ENCODE measurements at places on chromosomes 2 and 18.

DNA sequence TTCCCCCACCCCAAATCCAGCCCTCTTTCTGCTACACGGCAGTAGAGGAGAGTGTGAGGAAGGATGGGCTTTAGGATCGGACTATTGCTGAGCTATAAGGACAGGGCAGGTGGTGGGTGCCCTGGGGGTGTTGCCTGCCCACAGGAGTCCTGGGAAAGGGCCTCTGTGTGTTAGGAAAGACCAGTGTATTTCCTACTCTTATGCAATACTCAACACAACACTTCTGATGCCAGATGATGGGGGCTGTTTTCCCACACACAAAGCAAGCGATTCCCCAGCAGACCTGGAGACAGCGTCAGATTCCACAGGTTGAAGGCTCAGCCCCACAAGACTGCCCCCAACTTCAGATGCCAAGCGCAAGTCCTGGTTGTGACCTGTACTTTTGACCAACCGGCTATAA, 91.0 kb upstream of the LCLAT1 start:
- no peak for DNase-seq

DNA sequence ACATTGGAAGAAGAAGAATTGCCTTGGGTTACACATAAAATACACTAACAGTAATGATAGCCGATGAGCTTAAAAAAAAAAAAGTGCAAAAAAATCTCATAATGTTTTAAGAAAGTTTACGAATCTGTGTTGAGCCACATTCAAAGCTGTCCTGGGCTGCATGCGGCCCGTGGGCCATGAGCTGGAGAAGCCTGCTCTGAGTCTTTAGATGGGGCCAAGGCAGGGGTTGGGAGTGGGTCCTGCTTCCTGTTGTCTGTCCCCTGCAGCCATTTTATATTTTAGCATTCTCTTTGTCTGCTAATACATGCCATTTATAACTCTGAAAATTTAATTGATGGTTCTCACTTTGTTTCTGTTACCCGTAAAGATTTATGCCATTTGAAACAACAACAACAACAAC, 93.2 kb downstream of the EPC2 start:
- no peak for DNase-seq

DNA sequence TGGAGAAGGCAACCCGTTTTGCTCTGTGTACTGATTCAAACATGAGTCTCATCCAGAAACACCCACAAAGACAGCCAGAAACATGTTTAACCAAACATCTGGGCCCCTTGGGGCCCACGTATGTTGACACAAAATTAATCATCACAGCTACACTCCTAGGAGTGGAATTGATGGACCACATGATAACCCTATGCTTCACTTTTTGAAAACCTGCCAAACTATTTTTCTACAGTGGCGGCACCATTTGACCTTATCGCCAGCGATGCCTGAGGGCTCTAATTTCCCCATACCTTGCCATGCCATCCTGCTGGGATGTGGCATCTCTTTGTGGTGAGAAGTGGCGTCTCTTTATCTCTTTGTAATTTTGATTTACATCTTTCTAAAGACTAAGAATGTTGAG, 38.5 kb downstream of the PSMG2 start:
- DNase-seq: no peak

DNA sequence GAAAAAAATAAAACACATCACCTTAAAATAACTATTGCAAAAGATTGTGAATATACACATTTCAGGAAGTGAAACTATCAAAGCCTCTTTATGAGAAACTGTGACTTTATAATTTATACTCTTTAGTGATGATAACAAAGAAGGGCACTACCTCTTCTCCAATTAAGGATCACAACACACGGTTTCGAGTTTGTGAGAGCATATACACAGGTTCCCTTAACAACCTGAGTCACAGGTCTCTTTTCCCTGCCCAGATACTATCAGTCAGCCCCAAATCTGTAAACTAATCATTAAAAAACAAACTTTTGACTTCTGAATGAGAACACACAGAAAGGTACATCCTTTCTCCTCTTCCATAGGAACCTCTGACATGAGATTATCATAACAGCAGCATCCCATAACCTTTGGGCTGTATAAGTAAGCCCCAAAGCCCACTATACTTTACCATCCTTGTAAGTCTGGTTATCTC, 44.9 kb downstream of the PTPN2 start:
- peak; percentile 66 for DNase-seq

- DNase-seq: no peak
Measured at GRCh38 chr2:7027956-7028655, 110.9 kb downstream of the RNF144A start.

- no peak for DNase-seq
Measured at GRCh38 chr2:31163011-31163539, 24.8 kb upstream of the GALNT14 start.

DNA sequence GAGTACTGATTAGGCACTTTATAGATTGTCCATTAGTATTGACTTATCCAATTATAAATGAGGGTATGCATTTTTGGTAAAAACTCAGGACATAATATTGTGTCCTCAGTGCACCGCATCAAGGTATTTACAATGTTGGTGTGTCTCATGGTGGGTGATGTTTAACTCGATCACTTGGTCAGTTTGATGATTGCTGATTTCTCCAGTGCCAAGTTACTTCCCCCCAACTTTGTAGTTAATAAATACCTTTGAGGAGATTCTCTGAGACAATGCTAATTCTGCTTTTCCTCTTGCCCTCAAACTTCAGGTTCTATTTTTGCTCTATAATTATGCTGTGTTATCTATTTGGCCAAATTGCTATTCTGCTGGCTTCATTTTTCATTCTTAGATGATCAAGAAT, 28.2 kb upstream of the SERPINB7 start:
- no peak for DNase-seq

DNA sequence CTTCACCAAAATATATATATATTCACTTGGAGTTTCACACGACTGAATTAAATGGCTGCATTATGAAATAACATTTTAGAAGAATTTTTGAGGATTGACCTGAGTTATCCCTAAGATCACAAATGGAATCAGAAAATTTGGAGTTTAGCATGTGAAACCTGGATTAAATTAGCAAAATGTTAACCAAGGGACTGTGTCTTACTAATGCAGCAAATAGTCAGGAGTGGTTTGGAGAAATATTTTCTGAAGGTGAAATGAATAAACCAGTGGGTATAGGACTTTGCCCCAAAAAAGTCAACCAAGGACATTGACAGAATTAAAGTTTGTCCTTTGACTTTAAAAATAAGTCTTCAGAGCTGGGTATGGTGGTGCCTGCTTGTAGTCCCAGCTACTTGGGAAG, 111.2 kb downstream of the PRPF40A start:
- no peak for DNase-seq

GRCh38 chr2:149767516-149767974, 180.0 kb upstream of the MMADHC start:
- DNase-seq: no peak

DNA sequence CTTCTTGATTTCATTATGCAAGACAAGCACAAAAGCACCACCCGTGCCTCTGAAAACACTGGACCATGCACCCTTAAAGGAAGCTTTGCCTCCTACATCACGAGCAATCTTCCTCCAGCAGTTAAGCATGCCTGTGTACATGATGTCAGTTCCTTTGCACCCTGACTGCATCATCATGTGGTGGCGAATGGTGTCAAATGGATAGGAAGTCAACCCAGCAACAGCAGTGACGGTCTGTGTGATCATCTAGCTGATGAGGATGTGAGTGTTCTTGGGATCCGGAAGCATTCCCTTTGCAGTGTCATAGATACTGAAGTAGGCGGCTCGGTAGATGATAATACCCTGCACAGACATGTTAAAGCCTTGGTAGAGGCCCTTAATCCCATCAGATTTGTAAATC, 240.7 kb upstream of the FAM98A start:
- no peak for DNase-seq

DNA sequence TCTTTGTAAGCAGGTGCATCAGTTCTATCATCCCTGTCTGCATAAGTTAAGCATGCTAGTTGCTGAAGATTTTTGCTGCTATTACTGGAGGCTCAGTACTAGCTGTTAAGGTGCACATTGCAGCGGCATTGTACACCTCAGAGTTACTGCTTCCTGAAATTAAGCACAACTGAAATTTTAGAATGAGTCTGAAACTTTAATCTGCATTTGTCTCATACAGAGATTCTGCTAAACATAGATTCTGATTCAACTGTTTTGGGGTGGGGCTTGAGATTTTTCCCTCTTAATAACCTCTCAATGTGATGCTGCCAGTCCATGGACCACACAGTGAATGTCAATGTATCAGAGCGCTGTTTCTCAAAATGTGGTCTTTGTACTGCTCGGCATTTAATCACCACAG, 585.7 kb upstream of the GCFC2 start:
- DNase-seq: no peak

DNA sequence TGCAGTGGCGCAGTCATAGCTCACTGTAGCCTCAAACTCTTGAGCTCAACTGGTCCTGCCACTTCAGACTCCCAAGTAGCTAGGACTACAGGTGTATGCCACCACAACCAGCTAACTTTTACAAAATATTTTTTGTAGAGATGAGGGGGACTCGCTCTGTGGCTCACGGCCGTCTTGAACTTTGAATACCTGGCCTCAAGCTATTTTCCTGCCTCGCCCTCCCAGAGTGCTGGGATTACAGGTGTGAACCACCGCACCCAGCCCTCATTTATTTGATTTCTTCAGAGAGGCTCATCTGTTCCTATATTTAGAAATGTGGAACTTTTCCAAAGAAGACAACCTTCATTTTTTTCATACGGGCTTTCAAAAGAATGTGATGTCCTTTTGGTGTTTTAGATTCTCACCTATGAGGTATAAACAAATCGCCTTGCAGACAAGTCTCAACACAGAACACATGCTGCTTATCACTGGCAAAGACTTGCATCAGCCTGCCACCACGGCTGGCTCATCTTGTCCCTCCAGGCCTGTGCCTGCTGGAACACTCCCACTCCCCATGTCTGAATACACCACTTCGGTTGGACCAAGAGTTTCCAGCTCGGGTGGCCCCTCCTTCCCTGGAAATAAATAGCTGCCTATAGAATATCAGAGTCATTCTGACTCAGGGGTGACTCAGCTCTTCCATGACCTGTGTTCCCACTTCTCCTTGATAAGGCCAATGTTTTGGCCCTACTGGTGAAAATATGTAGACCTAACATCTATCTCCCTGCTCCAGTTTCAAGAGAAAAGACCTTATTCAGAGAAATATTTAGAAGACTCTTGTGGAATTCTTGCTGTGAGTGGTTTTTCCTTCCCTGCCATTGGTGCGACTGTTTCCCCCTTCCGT, 202.6 kb downstream of the TGIF1 start:
- peak; percentile 24 for DNase-seq

- DNase-seq: no peak
Measured at GRCh38 chr2:222024932-222025880, 273.6 kb downstream of the PAX3 start.

DNA sequence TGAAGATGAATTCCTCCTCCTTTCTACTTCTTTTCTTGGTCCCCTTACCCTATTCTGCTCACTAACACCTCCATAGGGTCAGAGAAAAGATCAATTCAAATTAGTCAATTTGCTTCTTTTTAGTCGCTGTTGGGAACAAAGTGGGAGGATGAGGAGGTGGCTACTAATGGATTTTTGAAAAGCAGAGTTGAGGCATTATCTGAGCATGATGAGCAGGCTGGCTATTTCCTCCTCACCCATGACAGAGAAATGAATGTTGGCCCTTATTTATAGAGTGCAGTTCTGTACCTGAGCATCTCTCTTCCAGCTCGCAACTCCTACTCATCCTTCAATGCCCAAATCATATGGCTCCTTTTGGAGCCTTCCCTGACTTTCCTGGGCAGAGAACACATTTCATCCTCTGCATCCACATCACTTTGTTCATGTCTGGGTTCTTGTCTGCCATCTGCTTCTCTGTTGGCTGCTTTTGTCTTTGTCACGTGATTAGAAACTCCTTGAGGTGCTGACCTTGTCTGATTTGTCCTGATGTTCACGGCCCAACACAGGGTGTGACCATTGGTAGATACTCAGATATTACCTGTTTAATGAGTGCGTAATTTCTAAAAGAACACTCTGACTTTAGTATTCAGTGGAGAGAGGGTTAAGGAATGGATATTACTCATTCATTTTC, 45.9 kb downstream of the CYRIA start:
- no peak for DNase-seq

DNA sequence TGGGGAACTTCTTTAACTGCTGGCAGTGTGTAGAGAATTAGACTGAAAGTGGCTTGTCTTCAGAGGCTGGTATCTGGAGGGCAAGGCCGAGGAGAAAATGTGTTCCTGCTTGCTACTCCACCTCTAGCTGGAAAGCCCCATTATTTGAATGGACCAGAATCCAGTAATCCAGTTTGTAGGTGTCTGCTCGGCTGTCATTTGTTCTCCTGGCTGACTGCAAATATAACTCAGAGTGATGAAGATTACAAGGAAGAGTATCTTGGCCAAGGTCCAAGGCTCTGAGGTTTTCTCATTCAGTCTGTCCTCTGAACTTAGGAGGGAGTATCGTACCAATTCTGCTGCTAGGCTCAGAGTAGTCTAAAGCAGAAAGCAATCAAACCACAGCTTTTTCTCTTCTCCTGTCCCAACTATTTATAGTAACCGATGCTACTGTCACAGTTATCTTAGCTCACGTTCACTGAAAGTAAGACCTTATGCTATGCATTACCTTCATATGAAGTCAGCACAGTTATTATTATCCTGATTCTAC, 228.6 kb downstream of the SETBP1 start:
- DNase-seq: no peak

- no peak for DNase-seq
Measured at GRCh38 chr18:80201739-80202138, 45.6 kb downstream of the PARD6G start.

GRCh38 chr18:9422816-9423519, 52.3 kb upstream of the RALBP1 start:
- DNase-seq: no peak

DNA sequence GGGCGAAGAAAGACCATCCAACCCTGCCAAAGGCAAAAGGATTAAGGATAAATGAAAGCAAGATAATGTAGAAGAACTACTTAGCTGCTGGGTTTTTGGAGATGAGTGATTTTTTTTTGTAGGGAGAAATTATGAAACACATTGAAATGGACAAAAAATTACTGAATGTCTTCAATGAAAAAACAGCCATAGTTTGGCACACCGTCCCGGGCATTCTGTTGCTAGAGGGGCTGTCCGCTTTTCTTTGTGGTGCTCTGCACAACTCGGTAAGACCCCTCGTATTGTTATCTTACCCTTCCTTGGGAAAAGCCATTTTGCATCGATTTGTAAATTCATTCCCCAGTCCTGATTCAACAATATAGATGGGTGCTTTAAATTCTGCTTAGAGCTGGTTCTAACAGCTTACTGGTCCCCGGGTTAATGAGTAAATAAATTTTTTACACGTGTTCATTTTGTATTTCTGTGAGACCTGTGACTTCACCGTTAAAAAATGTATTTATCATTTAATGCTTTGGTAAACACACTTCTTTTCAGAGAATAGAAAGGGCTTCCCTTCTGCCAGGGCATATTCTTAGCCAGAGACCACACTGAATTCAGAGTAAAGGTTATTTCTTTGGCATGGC, 912 bp upstream of the LAPTM4A start:
- no peak for DNase-seq

- no peak for DNase-seq
Measured at GRCh38 chr2:204665207-204665606, 119.9 kb downstream of the PARD3B start.

GRCh38 chr18:25121442-25121841, 230.5 kb downstream of the ZNF521 start:
- no peak for DNase-seq
